G401 (cell line): ENCODE measurements at places on chromosomes 2 and 18.

GRCh38 chr2:28227498-28227897 lies 165.2 kb upstream of the FOSL2 start:
- no peak for DNase-seq

- DNase-seq, result no peak
Measured at GRCh38 chr2:100110614-100111000, 31.8 kb downstream of the AFF3 start.

- DNase-seq, result no peak
Measured at GRCh38 chr2:209380293-209380692, 43.6 kb upstream of the MAP2 start.

DNA sequence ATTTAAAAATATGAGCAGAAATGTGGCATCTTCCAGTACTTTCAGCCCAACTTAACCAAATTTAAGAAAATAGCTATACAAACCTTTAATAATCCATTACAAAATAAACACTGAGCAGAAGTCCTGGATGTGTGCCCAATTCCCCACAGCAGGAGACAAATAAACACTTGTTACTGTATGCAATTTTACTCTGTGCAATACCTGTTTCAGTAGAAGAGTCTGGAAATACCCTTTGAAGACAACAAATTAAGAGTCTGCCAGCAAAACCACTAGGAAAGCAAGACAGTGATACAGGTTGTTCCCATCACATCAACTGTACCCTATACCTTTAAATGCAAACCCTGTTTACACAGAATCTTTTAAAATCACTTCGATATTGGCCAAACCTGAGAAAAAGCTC lies 41.4 kb upstream of the RNU4ATAC start:
- peak; percentile 93 for DNase-seq

DNA sequence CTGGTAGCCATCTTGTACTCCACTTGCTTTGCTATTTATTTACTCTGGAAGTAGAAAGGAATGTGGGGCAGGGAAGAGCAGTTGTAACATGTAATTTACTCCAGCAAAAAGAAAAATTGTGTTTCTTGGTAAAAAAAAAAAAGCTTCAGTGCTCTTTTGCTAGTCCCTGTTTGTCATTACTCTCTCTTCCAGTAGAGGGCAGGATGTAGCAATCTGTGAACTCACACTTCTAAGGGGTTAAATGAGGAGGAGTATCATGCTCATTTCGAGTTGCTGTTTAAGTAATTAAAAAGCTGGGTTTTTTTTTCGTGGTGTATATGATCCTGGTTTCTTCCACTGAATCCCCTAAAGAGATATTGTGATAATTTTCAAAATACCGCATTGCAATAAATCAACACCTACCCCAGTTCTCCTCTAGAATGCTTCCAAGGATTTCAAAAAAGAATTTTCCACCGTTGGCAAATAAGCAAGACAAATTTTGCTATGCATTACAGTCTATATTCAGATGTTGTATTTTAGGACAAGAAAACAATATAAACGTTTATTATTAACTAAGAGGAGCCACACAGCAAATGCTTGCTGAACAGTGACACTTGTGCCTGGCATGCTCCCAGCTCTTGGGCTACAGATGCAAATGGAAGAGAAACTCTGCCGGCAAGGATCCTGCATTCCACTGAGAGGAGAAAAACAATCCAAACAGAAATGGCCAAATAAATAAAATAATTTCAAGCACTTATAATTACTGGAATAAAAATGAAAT lies 261.6 kb downstream of the ASXL3 start:
- DNase-seq, result peak; percentile 68

GRCh38 chr2:233075141-233075965 lies 15.2 kb downstream of the INPP5D start:
- no peak for DNase-seq
